ENCODE measurements at places on chromosomes 6 and 20.

DNA sequence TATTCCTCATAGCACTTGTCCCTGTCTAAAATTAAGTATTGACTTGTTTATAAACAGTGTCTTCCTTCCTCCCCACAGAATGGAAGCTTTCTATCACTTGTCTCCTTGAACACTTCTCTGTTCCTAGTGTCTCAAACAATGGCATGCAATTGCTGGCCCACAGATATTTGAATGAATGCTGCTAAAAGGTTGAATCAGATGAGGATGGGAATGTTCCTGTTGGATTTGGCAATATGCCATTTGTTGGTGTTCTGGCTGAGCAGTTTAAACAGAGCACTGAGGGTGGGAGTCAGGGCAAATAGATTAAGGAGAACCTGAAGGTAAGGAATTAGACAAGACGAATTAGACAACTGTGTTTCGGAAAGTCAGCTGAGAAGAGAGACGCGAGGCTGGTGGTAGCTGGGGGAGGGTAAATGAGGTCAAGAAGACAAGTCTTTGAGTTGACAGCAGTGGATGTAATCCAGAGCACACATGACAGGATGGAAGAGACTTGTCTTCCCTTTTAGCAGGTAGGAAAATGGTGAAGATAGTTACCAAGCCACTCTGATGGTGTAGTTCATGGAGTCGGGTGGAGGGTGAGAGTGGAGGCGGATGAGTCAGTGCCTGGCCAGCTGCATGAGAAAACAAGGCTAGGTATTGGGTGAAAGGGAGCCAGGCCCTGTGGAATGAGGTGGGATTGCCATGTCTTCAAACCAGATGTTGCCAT, 58.3 kb upstream of the GNRH2 start:
- no peak for DNase-seq

GRCh38 chr6:111672761-111673450, 67.2 kb upstream of the TRAF3IP2 start:
- no peak for DNase-seq

- DNase-seq, result no peak
Measured at GRCh38 chr20:38121741-38122140, 43.3 kb downstream of the TGM2 start.

DNA sequence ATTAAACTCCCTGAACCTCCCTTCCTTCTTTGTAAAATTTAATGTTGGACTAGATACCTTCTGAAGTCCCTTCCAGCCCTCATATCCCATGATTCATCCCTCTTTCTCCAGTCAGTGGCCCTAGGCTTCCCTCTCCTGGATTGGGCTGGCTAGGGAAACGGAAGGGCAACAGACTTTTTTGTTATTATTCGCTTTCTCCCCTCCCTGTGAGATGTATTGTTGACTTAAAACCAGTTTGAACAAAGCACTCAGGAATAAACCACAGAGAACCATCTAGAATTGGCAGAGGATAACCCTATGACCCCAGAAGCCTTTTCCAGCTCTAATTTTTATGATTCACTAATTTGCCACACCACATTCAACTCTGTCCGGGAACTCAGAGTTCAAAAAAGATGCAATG, 239.7 kb upstream of the SUPT3H start:
- DNase-seq, result no peak

- DNase-seq, result no peak
Measured at GRCh38 chr6:154071236-154071635, 32.2 kb downstream of the OPRM1 start.

GRCh38 chr6:103522045-103522444, 1337.7 kb downstream of the HACE1 start:
- no peak for DNase-seq

GRCh38 chr6:157760589-157761330, 62.3 kb upstream of the SNX9 start:
- no peak for DNase-seq

DNA sequence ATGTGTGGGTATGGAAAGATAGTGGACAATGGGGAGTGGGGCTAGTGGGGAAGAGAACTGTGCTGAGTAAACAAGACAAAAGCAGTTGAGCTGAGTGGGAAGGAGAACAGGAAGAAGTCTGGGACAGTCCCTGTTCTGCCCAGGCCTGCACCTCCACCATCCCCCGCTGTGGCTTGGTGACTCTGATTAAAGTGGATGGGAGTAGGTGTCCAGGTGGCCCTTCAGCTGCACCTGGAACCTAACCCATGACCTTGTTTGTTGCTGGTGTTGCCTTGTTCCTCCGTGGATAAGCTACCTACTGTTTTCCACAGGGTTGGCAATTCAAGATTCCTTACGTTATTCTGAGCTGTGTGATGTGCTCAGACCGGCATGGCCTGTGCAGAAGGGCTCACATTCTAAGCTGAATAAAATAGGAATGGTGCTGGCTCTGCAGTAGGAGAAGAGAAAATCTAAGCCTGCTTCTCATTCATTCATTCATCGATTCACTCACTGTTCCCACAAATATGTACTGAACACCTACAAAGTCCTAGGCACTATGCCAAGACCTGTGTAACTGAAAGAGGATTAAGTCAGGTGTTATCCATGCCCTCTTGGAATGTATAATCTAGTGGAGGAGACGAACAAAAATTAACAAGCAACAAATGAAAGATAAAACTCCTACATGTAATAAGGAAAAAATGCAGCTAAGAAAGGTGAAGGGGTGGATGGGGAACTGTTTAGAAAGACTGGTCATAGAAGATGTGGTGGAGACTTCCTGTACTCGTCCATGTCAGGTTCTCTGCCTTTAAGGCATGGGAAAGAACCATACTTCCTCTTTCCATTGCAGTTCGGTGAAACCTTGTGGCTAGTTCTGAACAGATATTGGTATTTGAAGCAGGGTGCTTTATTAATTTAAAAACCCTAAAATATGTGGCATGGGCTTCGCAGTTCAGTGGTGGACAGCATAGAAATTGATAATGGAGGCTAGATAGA, 10.1 kb upstream of the CALHM6 start:
- DNase-seq, result no peak

DNA sequence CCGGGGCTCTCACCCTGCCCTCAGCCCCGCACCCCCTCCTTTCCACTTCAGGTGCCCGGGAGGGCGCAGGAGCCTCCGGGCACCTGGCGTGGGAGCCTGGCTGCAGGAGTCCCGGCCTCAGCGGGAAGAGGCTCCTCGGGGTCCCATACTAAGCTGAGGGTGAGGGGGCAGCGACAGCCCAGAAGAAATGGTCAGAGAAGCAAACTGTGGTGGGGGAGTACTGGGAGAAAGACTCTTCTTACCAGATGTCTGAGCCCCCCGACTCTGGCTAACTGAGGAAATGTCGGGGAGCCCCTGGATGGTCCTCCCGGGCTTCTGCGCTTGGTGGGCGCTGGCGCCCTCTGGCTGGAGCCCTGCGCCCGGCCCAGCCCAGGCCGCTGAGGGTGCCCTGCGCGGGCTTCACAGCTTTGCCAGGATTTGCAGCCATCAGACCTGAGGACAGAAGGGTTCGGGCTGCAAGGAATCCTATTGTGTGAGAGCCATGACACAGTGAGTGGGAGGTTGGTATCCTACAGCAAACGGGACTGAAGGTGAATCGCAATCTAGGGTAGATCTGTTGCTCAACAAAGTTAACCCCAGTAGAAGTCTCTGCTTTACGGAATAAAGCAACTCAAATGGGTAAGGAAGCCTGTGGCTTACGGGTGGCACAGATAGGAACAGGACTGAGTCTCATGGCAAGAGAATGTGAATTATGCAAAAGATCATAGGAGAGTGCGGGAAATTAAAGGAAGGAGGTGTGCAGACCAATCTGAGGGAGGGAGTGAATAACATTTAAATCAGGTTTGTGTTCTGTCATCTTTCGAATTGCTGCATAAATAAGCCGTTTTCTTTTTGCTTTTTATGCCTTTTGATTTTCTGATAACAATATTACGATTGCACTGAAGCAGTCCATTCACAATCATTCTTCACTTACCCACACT, 639 bp upstream of the RCAN2 start:
- no peak for DNase-seq

DNA sequence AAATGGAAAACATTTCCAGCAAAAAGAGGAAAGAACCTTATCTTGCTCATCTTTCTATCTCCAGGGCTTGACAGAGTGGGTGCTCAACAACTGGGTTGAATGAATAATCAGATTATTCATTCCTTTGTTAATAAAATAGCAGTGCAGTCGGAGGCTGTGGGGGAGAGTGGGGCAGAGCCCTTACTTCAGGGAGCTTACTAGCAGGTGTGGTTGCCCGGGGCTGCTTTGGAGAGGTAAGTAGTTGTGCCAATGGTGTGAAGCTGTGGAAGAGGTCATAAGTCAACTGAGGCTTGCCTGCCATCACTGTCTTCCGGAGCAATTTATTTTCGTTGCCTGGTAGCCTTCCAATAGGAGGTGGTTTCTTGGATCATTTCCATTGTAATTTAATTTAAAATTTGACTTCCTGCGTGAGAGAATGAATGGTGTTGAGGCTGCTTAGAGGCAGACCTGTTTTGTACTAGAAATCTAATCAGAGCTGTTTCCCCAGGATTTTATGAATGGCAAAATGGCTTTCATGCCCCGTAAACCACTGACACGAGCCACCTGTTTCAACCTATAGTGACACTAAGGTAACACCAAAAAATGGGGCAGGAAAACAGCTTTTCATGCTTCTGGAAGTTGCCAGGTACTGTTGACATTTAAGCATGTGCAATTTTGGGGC, 51.4 kb downstream of the ZDHHC14 start:
- no peak for DNase-seq

- no peak for DNase-seq
Measured at GRCh38 chr6:38184585-38185080, 365.1 kb downstream of the ZFAND3 start.

GRCh38 chr6:50837589-50838445, 19.1 kb downstream of the TFAP2B start:
- no peak for DNase-seq

DNA sequence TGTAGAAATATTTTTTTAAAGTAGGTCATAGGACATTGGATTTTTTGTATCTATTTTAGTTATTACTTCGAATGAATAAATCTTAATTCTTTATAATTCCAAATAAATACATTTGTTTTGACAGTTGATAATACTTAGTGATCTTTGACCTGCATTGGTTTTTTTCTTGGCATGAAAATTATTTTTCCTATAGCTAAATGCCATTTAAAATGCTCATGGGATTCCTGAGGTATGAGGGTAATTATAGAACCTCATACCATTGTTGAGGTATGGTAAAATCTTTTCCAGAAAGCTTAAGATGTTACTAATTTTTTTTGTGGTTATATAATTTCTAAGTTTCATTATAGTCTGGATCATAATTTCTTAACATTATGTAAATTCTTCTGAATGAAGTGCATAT, 8.3 kb downstream of the PM20D2 start:
- DNase-seq, result no peak

- DNase-seq, result no peak
Measured at GRCh38 chr20:7723284-7723683, 217.0 kb downstream of the HAO1 start.

DNA sequence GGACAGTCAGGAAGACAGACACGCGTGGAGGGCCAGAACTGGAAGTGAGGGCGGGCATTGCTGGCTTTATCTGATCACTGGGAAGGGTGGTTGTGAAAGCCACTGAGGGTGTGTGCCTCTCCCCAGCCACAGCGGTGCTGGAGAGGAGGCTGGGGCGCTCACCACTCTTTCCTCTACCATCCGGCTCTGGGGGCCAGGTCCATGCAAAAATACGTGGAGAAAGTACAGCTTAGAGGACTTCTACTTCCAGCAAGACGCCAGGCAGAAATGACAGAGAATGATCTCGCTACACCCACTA, 148.8 kb upstream of the RPS6KA2 start:
- DNase-seq, result no peak

DNA sequence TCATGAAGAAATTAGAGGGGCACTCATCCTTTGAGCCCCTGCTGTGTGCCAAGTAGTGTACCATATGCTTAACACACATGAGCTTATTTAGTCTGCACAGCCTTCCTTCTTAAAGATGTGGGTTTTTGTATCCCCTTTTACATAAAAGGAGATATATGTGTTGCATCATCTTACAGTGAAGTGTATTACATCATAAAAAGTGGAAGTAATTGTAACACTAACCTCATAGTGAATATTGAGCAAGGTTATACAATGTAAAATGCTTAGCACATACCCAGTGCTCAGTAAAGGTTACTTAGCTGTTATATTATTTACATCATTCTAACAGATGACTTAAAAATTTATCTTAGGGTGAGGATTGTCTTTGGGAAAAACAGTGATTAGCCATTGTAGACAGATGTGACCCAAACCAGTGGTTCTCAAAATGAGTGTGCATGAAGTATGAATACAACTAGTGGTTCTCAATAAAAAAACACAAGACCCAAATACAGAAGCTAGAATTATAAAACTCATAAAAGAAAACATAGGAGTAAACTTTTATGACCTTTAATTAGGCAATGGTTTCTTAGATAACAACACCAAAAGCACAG, 3.8 kb upstream of the PIGU start:
- no peak for DNase-seq

GRCh38 chr6:31978831-31979230, 3.0 kb upstream of the C4A start:
- no peak for DNase-seq

GRCh38 chr6:138726066-138726756, 47.4 kb upstream of the CCDC28A start:
- no peak for DNase-seq

GRCh38 chr20:12166053-12166717, 248.5 kb downstream of the BTBD3 start:
- DNase-seq, result no peak

DNA sequence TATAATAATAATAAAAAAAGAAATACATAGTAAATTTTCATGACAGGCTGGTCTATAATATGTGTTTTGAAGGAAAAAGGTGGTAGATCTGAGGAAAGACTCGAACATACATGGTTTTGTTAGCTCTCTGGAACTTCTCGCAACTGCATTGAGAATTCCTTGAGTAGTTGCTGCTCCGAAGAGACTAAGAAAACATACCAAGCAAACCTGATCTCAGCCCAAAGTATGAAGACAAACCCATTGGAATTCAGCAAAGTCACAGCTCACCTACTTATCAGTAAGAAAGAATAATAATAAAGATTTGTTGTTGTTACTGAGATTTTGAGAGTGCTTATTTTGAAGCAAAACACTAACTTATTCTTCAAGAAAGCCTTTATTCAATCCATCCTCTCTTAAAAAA, 1107.1 kb upstream of the EYS start:
- DNase-seq, result no peak

DNA sequence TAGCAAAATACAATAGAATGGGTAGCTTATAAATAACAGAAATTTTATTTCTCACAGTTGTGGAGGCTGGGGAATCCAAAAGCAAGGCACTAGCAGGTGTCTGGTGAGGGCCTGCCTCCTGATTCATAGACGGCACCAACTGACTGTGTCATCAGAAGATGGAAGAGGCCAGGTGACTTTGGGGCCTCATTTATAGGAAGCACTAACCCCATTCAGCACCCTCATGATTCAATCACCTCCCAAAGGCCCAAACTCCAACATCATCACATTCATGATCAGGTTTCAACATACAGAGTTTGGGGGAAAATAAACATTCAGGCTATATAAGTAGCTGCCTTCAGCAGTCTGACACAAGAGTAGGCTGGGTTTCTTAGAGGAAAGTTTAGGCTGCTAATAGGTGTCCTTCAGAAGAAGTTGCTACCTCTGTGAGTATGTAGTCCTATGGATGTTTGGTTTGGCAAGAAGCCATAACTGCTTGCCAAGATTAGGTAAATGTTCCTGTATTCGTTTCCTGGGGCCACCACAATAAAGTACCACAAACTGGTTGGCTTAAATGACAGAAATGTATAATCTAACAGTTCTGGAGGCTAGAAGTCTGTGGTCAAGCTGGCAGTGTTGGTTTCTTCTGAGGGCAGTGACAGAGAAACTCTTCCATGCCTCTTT, 48.8 kb downstream of the NT5E start:
- DNase-seq, result no peak
